ENCODE measurements at places on chromosomes 13 and 19. TPM values are rescaled to one million over a fixed set of nuclear protein-coding genes. Genes with fewer than 3 reads are reported as not detected.

DNA sequence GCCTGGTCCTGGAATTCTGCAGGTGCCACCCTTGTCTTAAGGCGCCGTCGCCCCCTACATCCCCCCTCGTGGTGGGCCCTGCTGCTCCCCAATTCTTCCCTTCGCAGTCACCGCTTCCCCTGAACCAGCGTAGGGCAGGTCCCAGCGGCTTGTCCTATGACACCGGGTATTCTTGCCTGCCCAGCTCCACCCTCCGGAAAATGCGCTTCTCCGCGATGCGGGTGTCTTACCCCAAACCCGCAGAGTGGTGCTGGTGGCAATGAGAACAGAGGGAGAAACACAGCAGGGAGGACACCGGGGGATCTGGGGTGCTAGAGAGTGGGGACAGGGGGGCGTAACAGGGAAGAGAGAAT, 9.0 kb downstream of the ZNF808 start:
- H3K36me3 ChIP-seq, result peaks cover 61% of the 10 kb centered on the region
- peak overlapping the region; percentile 92 for H3K27ac ChIP-seq
- H3K4me1 ChIP-seq, result peaks cover 26% of the 10 kb centered on the region
- DNase-seq, result peak; percentile 56

- no peak for DNase-seq
- peaks cover 69% of the 10 kb centered on the region for H3K36me3 ChIP-seq
- peak overlapping the region; percentile 82 for H3K4me3 ChIP-seq
- H3K4me1 ChIP-seq, result peaks cover 26% of the 10 kb centered on the region
- H3K27ac ChIP-seq, result peak overlapping the region; percentile 91
These were observed 573 bp upstream of the ZNF614 start for GRCh38 chr19:52028780-52029123.

DNA sequence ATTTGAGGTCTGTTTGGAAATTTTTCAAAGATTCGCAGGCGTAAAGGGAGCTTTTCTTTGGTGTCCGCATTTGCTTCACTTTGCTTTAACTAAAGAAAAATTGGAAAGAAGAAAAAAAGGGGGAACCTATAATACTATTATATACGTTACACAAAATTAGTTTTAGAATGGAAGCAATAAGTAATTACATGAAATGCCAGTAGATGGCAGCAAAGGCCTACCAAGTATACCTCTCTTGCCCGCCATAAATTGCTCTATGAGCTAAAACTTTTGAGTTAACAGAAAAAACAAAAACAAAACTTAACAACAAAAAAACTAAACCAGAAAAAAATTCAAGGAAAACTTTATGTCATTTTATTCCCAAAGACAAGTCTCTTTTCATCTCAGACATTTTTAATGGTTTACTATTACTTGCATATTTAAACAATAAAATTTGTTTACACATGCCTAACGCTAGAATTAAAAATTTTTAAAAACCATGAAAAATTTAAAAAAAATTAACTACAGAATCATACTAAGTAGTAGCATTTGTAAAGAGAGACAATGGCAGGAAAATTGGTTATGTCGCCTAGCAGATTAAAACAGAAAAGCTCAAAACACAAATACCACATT, 271.4 kb downstream of the NALCN start:
- H3K27ac ChIP-seq, result no peak overlapping the region
- H3K4me1 ChIP-seq, result no peaks in the 10 kb centered on the region
- peaks cover 35% of the 10 kb centered on the region for H3K27me3 ChIP-seq

DNA sequence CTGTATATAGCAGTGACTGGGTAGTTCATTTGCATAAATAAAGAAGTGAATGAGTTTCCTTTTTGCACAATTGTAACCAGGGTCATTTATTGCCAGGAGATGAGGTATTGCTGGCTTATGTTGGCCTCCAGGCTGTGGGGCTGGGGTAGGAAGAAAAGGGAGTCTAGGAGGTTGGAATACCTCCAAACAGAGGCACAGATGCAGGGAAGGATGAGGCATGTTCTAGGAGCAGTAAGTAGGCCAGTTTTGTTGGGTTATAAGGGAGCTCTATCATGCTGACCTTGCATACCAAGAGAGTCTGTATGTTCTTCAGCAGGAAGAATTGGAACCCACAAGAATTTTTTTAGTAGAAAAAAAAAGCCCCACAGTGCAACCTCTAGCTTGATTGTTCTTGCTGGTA, 17.2 kb upstream of the CYSLTR2 start:
- peaks cover 4% of the 10 kb centered on the region for H3K4me1 ChIP-seq
- DNase-seq, result no peak
- H3K4me3 ChIP-seq, result no peak overlapping the region
- H3K36me3 ChIP-seq, result peaks cover 2% of the 10 kb centered on the region

DNA sequence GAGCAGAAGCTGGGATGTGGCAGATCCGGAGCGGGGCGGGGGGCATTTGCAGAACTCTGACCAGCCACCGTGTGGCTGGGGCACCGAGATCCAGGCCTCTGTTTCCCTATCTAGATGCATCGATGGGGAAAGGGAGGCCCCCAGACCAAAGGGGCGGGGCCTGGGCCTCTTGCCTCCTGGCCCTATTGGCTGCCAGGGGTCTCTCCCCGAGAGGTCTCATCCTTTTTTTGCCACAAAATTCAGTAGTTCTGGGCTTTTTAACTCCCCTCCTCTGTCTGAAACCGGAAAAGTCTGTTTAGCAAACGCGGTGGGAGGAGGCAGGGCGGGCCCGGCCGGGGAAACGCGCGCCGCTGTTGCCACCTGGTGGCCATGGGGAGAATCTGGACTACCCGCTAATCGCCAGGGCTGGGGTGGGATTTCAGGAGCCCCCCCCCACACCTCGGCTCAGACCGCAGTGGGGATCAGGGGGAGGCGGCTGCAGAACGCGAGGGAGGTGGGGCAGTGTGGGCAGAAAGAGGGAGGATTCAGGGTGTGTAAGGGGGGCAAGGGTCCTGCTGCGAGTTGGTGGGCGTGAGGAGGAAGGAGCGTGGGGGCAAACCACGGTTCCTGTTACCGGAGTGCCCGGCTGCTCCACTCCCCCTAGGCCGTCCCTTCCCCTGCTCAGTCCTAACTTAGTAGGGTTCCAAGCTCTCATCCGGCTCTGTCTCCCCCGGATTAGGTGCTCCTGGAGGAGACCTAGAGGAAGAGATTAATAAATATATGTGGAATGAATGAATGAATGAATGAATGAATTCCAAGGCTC, 28.3 kb downstream of the IL12RB1 start:
- peak overlapping the region; percentile 59 for H3K27ac ChIP-seq
- H3K36me3 ChIP-seq, result peaks cover 2% of the 10 kb centered on the region
- no peaks in the 10 kb centered on the region for H3K27me3 ChIP-seq
- H3K4me1 ChIP-seq, result peaks cover 11% of the 10 kb centered on the region
- DNase-seq, result peak; percentile 86
- H3K4me3 ChIP-seq, result no peak overlapping the region

- H3K36me3 ChIP-seq, result no peaks in the 10 kb centered on the region
- no peak overlapping the region for H3K27ac ChIP-seq
- H3K4me3 ChIP-seq, result no peak overlapping the region
- H3K4me1 ChIP-seq, result no peaks in the 10 kb centered on the region
These were observed 78.7 kb downstream of the IPO5 start for GRCh38 chr13:98032168-98032567.

GRCh38 chr19:4198467-4199126, 16.1 kb downstream of the ANKRD24 start:
- peaks cover 48% of the 10 kb centered on the region for H3K27me3 ChIP-seq
- H3K4me1 ChIP-seq, result peaks cover 9% of the 10 kb centered on the region
- no peak overlapping the region for H3K27ac ChIP-seq
- H3K36me3 ChIP-seq, result no peaks in the 10 kb centered on the region
- DNase-seq, result no peak

DNA sequence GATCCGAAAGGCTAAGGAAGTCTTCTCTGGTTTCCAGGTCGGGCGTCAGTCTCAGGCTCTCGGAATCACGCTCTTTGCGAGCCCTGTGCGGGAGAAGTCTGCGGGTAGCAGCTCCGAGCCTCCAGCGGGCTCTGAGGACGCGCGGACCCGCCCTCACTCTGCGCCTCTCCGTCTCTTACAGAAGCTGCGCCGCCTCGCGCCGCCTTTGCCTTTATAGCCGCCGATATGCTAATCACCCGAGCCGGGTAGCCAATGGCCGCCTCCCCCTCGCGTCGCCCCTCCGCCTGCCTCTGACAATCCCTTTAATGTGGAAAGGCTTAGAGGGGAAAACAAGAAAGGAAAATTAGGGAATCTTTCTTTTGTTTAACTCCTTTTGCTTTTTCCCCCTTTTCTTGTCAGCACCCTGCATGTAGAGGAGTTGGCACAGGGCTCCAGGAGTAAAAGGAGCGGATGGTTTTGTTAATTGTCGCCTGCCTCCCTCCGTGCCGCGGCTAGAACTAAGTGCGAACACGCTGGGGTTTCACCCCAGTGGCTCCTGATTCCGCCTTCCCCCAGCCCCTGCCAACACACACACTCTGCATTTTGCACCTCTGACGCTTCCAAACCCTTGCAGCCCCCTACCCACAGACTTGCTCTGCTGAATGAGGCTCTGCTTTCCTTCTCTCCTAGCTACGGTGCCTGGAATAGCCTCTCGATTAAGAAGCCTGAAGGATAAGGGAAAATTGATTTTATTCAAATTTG, at the start of gene PCDH8:
PCDH8 (minus strand) TSS at position 186 of the 741 bp plus-strand sequence. CDS start 204 bp downstream, outside the sequence.
- no peak within 1 kb of the TSS for H3K4me3 ChIP-seq
- peak within 1 kb of the TSS; percentile 47 for H3K27ac ChIP-seq
- H3K36me3 ChIP-seq, result peaks cover 6% of the 10 kb centered on the region
- H3K27me3 ChIP-seq, result peaks cover 70% of the 10 kb centered on the region
- H3K4me1 ChIP-seq, result peaks cover 32% of the 10 kb centered on the region
- DNase-seq, result no peak

- H3K4me3 ChIP-seq, result no peak overlapping the region
- DNase-seq, result no peak
These were observed 14.0 kb upstream of the PHF11 start for GRCh38 chr13:49481788-49482187.

- peaks cover 39% of the 10 kb centered on the region for H3K36me3 ChIP-seq
- peak overlapping the region; percentile 68 for H3K27ac ChIP-seq
- peak; percentile 75 for DNase-seq
- H3K4me1 ChIP-seq, result peaks cover 17% of the 10 kb centered on the region
- no peaks in the 10 kb centered on the region for H3K27me3 ChIP-seq
- peak overlapping the region; percentile 86 for H3K4me3 ChIP-seq
These were observed 33.4 kb downstream of the ZNF45 start for GRCh38 chr19:43901395-43902390.

DNA sequence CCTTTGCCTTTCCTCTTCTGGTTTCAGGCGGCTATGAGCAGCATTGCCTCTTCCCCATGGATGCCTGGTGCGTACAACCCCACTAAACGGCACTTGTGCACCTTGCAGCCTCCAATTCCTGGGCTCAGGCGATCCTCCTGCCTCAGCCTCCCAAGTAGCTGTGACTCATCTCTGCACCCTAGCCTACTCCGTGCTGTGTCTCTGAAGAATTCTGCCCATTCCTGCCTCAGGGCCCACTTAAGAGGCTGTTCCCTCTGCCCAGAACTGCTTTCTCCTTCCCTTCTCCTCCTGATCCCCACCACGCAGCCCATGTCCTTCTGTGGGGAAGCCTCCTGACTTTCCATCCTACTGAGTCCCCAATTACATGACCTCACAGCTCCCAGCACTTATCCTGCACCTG, 142.2 kb upstream of the ZNF507 start:
- peaks cover 23% of the 10 kb centered on the region for H3K27me3 ChIP-seq
- no peak overlapping the region for H3K4me3 ChIP-seq
- no peak overlapping the region for H3K27ac ChIP-seq
- H3K36me3 ChIP-seq, result no peaks in the 10 kb centered on the region
- no peak for DNase-seq

GRCh38 chr13:107025991-107026390, 458.1 kb upstream of the ARGLU1 start:
- no peak overlapping the region for H3K4me3 ChIP-seq
- H3K4me1 ChIP-seq, result no peaks in the 10 kb centered on the region
- no peak overlapping the region for H3K27ac ChIP-seq
- no peak for DNase-seq
- H3K36me3 ChIP-seq, result no peaks in the 10 kb centered on the region

The CPAMD8 gene
- 0.41 TPM for total RNA-seq

The GPR183 gene
- total RNA-seq, result 38.8 TPM

The ZNF585A gene
- total RNA-seq, result 9.1 TPM

The CEACAM20 gene
- total RNA-seq, result not detected

The SIAH3 gene
- 0.07 TPM for total RNA-seq

The CBY2 gene
- total RNA-seq, result not detected

The ABCC4 gene
- total RNA-seq, result 8.1 TPM

Measured in activated naive CD4-positive, alpha-beta T cell treated with anti-CD3 and anti-CD28 coated beads for 36 hours (primary cell).